NCI-H1105 treated with DMSO at 0.1 percent for 48 hours (cell line): ENCODE measurements at places on chromosomes 12 and 14.
A peak's percentile ranks its signal among the peaks of the same experiment; 100 is the strongest.

DNA sequence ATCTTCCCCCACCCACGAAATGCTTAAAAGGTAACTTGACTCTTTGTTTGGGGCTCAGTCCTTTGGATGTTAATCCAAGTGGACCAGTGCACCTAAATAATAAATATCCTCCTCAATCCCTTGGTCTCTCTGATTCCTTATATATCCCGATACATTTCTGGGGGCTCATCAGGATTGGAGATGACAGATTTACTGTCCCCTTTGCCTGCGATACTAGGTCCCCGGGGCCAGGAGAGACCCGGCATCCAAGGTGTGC is 26.3 kb downstream of the KLRK1 start:
- DNase-seq: no peak

DNA sequence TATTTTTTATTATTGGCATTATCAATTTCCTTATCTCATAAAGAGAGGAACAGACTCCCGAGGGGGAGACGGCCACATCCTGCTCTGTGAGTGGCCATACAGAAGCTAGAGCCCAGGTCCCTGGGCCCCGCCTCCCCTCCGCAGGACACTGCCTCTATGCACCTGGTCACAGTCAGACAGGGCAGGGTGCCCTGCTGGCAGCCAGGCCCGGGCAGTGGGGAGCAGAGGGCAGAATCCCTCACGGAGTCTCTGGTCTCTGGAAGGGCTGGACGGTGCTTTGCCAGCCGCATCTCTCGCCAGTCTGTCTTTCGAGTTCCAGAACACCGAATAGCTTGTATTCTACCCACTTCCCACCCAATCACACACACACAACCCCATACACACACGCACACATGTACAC is 16.4 kb upstream of the CACNA2D4 start:
- no peak for DNase-seq

- DNase-seq: no peak
Measured at GRCh38 chr12:68334132-68334531, 2.0 kb upstream of the MDM1 start.

- no peak for DNase-seq
Measured at GRCh38 chr12:108304633-108305032, 34.5 kb downstream of the CMKLR1 start.

- no peak for DNase-seq
Measured at GRCh38 chr12:16389594-16389993, 42.1 kb downstream of the MGST1 start.

DNA sequence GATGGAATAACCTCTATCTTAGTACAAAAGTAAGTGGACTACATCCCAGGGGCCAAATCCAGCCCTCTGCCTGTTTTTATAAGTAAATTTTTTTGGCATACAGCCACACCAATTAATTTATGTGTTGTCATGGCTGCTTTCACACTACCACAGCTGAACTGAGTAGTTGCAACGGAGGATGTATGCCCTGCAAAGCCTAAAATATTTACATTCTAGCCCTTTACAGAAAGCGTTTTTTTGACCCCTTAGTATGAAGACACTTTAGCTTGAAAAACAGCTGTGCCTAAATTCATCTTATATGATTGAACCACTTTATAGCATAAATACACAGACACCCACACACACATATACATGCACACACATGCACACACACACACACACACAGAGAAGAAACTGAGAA is 501.6 kb downstream of the EGLN3 start:
- peak; percentile 9 for DNase-seq

GRCh38 chr12:31603546-31604009 is 12.6 kb upstream of the DENND5B start:
- no peak for DNase-seq

- DNase-seq: no peak
Measured at GRCh38 chr12:91196436-91196835, 13.8 kb upstream of the DCN start.

- no peak for DNase-seq
Measured at GRCh38 chr12:104136577-104136976, 1.4 kb downstream of the NFYB start.
